Activated CD8-positive, alpha-beta memory T cell treated with anti-CD3 and anti-CD28 coated beads, Interleukin-2, amount 10 ng/mL, durations not matched to agents 7 days and 5 days (primary cell): ENCODE measurements at places on chromosomes 3 and 15. TPM values are rescaled to one million over a fixed set of nuclear protein-coding genes. Genes with fewer than 3 reads are reported as not detected.

DNA sequence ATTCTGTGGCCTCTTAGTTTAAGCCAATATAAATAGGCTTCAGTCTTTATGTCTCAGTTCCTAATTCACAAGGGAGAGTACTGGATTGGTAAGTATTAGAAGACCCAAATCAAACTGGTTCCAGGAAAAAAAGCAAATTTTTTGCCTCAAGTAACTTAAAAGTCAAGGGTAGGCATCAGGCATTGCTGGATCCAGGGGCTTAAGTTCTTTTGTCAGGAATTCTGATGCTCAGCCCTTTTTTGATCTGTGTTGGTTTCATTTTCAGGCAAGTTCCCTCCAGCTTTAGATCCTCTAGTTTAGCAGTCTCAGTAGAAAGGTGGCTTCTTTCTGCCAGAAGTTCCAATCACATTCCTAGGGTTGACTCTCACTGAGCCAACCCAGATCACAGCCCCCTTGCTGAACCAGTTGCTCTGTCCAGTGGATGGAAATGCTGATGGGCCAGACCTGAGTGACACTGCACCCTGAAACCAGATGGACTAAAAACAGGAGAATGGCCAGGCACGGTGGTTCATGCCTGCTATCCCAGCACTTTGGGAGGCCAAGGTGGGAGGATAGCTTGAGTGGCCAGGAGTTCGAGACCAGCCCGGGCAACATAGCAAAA is 253.5 kb downstream of the SHQ1 start:
- no peak for DNase-seq

DNA sequence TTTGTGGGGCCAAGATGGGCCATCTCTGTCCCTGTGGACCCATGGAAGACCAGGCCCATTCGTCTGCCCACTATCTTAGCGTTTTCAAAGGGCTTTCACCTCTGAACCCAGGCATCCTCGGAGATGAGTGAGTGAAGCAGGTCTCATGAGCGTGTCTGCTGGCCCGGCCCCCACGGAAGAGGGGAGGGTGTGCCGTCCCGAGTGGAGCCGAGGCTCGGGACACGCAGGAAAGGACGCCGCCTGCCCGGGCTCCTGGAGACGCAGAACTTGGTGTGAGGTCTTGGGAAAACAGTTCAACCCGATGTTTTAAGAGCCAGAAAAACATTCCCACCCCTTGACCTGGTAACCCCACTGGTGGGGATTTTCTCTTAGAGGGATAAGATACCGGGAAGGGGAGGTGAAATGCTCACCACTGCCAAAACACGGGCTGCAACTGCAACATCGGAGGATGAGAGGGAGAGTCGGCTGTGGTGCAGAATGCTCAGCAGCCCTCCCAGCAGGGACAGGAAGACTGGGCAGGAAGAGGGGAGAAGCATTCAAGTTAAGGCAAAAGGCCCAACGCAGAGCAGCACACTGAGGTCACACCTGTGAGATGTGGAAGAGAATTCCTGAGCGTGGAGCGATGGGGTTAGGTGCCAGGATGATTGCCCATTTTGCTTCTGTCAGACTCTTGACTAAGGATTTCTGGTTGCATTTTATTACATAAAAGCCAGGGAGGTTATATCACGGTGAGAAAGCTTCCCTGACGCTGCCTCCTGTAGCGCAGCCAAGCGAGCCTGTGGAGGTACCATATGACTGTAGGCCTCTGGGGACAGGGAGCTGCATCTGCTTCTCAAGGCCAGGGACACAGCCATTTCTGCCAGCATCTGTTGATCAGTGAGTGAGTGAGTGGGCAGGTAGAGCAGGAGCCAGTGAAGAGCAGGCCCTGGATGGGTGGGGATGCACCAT is 14.1 kb upstream of the STAB1 start:
- no peak for DNase-seq

GRCh38 chr3:184889312-184889904 is 77.4 kb downstream of the VPS8 start:
- DNase-seq = no peak

GRCh38 chr15:73781038-73781925 is 28.1 kb upstream of the INSYN1 start:
- no peak for DNase-seq

GRCh38 chr3:73431183-73431900 is 193.4 kb downstream of the PDZRN3 start:
- DNase-seq = no peak

GRCh38 chr3:182058488-182058887 is 346.8 kb downstream of the SOX2 start:
- no peak for DNase-seq

DNA sequence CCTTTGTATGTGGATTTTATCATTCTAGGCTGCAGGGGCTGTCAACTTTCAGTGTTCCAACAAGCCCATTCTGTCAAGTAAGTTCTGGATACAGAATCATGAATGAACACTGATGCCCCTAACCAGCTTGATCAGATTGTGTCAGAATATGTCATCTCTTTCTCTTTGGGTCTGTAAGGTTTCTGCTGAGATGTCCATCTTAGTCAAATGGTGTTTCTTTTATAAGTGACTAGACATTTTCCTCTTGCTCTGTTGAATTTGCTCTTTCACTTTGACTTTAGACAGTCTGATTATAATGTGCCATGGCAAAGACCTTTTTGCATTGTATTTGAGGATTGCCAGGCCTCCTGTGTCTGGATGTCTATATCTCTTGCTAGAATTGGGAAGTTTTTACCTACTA is 660.9 kb upstream of the CBLB start:
- DNase-seq = no peak

- DNase-seq = no peak
These were observed 67.2 kb downstream of the LPP start for GRCh38 chr3:188220988-188221818.

DNA sequence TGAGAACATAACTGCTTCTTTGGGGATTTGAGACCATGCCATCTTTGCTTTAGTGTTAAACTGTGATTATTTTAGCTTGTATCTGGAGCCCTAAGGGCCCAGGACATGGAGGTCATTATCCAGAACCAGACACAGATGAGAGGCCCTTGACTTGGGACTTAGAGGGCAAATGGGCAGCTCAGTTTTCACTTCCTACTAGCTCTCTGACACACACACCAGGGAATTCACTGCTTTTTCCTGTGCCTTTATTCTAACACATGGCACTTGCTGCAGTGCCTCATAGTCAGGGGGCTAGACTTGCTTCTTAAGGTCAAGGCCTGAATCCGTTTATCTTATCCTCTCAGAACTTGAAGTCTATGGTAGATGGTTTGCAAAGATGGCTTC is 33.3 kb downstream of the AMOTL2 start:
- no peak for DNase-seq

DNA sequence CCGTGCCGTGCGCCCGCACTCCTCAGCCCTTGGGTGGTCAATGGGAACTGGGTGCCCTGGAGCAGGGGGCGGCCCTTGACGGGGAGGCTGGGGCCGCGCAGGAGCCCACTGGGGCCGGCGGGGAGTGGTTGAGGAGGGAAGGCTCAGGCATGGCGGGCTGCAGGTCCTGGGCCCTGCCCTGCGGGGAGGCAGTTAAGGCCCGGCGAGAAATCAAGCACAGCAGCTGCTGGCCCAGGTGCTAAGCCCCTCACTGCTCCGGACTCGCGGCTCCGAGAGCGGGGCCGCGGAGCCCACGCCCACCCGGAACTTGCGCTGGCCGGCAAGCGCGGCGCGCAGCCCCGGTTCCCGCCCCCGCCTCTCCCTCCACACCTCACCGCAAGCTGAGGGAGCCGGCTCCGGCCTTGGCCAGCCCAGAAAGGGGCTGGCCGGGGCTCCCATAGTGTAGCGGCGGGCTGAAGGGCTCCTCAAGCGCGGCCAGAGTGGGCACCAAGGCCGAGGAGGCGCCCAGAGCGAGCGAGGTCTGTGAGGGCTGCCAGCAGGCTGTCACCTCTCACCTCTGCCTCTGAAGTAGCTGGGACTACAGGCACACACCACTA is 7.8 kb downstream of the GP9 start:
- no peak for DNase-seq

The CACNA2D3 gene
- not detected for total RNA-seq

The SMAD6 gene
- total RNA-seq = 0.14 TPM

The PPM1L gene
- total RNA-seq = 8.3 TPM

The HYAL1 gene
- total RNA-seq = 0.14 TPM

The CKMT1A gene
- total RNA-seq = not detected

The ITPKA gene
- total RNA-seq = not detected

The FANCD2OS gene
- total RNA-seq = not detected
